ENCODE measurements at places on chromosomes 5 and 9.

GRCh38 chr5:149046196-149046829, 16.5 kb downstream of the SH3TC2 start:
- DNase-seq: peak; percentile 79

DNA sequence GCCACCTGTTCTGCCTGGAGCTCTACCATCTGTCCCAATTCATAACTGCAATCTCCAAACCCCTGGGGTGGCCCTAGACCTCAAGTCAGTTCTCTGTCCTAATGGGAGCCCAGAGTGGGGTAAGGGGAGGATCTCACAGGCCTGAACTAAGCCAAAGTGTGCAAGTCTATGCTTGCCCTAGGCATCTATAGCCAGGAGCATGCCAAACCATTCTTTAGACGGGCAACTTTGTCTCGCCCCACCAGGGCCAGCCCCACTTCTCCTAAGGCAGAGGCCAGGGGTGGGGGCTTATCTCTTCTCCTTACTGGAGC, 3.3 kb downstream of the ACSL6 start:
- DNase-seq: no peak

DNA sequence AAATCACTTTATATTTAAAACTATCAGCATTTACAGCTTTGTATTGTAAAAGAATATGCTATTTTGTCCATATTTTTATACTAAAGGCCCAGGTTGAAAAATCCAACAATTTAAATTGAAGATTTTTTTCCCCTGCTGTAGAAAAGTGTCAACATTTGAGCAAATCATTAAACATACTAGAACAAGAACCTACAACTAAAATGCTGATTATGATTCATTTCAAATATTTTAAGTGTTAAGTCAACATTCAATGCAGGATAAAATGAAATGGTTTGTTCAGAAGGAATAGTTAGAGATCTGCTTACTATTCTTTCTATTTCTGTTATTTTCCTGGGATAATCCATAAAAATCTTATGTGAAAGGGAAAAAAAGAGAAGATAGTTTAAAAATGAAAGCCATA, 866.5 kb upstream of the DMAC1 start:
- DNase-seq: no peak

- DNase-seq: no peak
These were observed 10.8 kb upstream of the MGAT1 start for GRCh38 chr5:180813420-180813819.

DNA sequence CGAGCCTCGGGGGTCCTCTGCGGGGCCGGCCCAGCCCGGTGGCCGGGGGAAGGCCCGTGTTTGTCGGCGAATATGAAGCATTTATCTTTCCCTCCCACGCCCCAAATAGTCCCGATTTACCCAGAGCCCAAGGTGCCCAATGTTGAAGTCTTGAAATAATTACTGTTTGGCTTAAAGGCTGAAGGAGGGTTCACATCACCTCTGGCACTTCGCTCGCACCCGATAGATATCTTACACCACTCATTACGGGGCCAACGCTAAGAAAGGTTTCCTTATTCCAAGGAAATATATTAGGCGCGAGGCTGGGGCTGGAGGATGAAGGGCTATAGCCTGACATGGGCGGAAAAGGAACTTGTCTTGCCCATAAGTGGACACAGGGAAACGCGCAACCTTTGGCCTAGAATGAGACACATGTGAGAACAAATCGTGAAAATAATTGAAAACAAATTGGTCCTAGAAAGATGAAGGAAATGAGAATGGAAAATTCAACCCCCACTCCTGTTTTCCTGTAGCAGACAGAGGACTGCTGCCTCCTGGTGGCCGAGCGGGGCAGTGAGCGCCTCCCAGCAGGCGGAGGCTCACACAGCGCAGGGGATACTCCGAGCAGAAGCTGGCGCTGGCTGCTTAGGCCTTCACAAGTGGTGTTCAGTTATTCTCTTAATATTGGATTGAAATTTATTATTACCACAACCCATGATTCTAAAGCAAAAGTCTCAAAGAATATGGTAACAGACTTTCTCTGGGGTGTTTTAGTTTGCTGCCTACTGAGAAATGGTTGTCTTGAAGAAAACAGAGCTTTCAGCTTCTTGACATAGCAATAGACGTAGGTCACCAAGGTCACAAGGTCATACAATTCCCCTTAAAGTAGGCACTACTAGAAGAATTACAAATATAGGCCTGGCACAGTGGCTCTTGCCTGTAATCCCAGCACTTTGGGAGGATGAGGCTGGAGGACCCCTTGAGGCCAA, 7.9 kb downstream of the CCL21 start:
- DNase-seq: peak; percentile 63

DNA sequence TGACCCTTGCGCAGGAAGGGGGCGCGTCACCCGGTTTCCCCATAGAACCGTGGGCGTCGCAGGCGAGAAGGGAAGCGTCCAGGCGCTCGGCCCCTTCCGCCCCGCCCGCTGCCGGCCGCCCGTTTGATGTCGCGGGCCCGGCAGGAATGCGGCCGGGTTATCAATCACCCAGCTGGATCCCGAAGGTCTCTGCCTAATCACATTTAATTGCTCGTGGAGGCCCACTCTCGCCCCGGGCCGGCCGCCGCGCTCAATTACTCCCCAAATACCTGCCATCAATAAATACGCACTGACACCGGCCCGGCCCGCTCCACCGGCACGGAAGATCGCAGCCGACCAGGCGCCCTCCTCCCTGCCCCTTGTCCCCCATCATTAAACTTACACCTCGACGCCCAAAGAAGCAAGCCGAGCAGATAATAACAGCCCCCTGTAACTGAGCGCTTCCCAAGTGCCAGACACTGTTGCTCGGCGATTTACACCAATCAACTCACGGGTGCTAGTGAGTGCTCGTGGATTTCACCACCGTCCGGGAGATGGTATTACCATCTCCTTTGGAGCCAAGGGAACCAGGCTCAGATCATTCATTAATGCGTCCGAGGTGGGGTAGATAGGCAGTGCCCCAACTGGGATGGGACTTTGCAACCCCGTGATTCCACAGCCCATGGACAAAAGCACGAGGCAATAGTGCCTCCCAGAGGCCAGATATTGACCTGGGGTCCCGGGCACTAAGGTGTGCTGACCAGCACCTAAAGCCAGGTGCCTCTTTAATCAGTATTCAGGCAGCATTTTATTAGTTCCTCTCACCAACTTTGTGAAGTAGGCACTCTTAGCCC, 11.3 kb downstream of the MSX2 start:
- peak; percentile 26 for DNase-seq

DNA sequence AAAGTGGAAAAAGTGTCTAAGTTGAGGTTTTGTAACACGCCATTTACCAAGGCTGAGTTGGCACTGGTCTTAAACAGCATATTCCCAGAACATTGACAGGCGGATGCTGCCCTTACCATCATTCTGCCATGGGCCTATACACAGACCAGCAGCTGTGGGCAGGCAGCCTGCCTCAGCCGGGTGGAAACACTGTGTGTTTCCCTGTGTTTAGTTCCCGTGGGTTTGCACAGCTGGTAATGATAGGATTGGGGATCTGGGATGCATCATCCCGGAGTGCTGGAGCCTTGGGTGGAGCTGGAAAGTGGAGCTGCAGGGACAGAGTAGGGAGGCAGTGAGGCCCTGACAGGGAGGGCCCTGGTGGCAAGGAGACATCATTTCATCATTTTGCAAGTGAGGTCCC, 5.5 kb upstream of the FGD3 start:
- no peak for DNase-seq

DNA sequence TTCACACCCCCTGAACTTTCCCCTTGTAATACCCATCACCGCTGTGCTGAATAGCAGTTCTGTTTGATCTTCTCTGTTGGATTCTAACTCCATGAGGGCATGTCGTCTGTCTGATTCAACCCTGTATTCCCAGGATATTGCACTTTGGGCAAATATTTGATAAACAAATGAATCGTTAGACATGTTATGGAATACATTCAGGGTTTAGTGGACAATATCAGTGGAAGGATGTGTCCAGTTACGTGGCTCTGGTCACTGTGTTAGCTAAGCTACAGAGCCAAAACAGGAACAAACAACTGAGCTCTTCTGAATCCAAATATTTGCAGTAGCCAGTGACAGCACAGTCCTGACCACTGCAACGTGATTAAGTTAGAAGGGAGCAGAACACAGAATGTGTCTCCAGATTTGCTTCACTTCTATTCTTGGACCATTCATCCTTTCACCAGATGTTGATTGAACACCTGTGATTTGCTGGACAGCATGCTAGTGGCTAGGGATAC, 13.2 kb downstream of the ANGPTL2 start:
- DNase-seq: no peak

DNA sequence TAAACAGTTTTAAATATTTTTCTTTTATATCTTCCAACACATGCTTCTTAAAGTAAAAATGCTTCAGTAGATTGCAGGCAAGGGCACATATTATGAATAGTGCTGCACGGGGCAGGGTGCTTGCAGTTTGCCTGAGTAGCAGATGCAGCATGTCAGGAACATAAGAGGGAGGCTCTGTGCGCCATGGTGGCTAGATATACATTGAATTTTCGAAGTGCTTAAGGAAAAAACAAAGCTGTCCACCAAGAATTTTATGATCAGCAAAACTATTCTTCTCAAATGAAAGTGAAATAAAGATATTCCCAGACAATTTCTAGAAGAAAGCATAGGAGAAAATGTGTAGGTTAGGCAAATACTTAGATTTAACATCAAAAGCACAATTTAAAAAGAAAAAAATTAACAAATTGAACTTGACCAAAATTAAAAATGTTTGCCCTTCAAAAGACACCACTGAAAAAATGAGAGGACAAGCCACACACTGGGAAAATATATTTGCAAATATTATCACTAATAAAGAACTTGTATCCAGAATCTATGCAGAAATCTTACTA, 213.2 kb downstream of the NR3C1 start:
- DNase-seq: no peak

DNA sequence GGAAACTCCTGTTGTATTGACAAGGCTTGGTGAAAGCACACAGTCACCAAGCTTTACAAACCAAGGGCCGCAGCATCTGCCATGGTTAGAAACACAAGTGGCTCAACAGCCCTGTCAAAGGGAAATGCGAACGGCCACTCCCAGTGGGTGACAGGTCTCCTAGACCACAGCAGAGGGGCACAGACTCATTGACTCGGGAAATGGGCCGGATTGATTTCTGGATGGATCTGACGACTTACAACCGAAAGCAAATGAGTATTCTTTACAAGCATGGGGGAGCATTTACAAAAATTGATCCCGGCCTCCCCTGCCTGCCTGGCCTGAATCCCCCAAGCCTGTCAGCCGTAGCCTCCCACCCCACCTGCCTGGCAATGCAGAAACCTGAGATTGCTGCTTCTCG, 48.2 kb downstream of the ADAMTS2 start:
- DNase-seq: no peak

DNA sequence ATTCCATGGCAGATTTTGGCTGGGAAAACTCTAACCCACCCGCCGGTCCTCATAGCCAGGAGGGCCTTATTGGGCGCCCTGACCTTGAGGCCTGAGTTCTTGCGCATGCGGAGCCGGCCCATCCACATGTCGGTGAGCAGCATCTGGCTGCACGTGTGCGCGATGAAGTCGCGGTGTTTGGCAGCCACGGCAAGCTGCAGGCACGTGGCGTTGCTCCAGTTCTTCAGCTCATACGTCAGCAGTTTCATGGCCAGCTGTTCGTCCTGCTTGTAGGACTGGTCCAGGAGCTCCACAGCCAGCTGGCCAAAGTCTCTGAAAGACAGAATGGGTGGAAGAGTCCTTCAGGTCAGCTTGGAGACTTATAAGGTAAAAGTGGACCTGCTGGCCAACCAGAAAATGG, 204.3 kb upstream of the KLF9 start:
- no peak for DNase-seq

DNA sequence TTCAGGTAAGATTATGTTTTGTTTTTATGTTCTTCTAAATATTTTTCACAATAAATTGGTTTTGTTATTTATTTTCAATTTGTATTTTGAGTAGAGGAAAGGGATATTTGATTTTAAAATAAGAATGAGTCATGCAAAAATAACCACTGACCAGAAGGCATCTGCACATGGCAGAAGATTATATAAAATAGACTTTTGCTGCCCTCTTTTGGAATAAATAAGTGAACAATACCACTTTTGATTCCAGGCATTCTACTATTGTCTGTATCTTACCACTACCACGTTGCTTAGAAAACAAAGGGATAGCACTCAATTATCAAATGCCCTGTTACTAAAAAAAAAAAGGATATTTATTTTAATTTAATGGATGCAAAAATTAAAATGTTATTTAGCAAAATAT, 227.3 kb upstream of the ITGA1 start:
- peak; percentile 33 for DNase-seq

- peak; percentile 22 for DNase-seq
These were observed 509 bp downstream of the LVRN start for GRCh38 chr5:115962565-115963402.

- no peak for DNase-seq
These were observed 36.2 kb upstream of the REEP2 start for GRCh38 chr5:138402640-138403039.

- DNase-seq: no peak
These were observed 63.9 kb upstream of the SYK start for GRCh38 chr9:90737742-90738141.

GRCh38 chr5:85017261-85017660, 632.6 kb upstream of the EDIL3 start:
- peak; percentile 45 for DNase-seq

DNA sequence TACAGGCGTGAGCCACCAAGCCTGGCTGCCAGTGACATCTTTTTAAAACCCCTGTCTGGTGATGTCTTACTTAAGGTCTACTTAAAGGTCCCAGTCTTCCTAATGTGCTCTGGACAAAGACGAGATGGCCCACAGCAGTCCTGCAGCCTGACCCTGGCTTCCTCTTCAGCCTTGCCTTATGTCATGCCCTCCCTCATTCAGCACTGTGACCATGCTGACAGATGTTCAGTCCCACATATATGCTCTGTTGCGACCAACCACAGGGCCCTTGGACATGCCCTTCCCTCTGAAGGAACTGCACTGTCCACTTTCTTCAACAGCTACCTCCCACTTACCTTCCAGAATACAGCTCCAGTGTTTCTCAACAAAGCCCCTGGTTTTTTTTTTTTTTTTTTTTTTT, 172.8 kb upstream of the PANK3 start:
- no peak for DNase-seq

- DNase-seq: no peak
These were observed 193.4 kb upstream of the TUT7 start for GRCh38 chr9:86547571-86547970.

DNA sequence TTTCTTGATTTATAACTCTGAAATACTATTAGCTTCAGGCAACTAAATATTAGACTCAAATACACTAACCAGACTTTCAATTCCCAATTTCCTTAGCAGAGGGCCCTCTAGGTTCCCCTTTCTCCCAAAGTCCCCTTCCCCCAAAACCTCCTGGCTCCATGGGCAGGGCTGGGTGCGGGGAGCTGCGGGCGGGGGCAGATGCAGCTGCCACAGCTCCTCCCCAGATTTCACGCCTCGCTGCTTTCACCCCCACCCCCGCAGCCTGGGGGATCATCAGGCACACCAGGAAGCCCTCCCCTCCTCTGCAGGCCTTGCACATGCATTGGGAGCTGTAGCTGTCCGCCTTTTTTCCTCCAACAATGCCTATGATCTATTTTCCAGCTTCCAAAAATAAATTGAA, 82.8 kb upstream of the SPATA31C2 start:
- DNase-seq: no peak

- no peak for DNase-seq
These were observed 37.4 kb downstream of the TTLL11 start for GRCh38 chr9:122055701-122056100.

- DNase-seq: no peak
These were observed 63.2 kb downstream of the LHX2 start for GRCh38 chr9:124074746-124075145.

GRCh38 chr9:127119320-127119709, 3.1 kb downstream of the ANGPTL2 start:
- no peak for DNase-seq
